ENCODE measurements at places on chromosomes 3 and 15.

- DNase-seq = no peak
These were observed 919.3 kb downstream of the TUSC7 start for GRCh38 chr3:117628823-117629291.

DNA sequence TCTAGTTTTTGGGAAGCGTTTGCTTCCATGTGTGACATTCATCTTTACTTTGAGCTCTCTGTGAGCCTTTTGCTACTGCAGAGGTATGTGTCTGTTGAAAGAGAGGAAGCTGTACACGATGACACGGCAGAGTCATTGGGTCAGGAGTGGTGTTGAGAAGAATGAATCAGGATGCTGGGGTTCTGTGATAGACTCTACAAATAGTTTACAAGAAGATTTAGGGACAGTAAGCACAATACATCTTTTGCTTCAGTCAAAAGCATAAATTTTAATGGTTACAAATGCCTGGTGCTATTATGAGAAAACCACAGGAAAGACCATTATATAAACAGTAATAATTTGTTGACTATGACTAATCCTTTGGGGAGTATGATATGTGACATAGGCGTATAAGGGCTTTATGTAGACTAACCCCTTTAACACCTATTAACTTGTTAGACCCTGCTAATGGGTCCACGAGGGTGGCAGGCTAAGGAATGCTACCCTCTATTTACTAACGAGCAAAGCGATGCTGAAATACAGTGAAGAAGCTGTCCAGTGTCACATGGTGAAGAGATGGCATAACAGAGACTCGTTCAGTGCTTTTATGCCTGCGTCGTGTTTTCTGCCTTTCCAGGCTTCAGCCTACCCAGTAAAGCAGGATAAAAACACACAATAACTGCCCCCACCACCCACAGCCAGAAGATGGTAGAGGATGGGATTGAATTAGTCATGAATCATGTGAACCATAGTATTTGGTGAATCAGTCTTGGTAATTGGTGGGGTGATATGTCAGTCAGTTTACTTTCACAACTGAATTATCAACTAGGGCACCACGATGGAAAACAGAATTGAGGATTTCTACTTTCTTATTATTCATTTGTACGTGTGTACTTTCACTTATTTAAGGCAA lies 118.8 kb downstream of the LPP start:
- no peak for DNase-seq

- no peak for DNase-seq
These were observed 192.3 kb upstream of the ARHGEF26 start for GRCh38 chr3:153928851-153929250.

- DNase-seq = no peak
These were observed 35.2 kb downstream of the SSR3 start for GRCh38 chr3:156519758-156520162.

DNA sequence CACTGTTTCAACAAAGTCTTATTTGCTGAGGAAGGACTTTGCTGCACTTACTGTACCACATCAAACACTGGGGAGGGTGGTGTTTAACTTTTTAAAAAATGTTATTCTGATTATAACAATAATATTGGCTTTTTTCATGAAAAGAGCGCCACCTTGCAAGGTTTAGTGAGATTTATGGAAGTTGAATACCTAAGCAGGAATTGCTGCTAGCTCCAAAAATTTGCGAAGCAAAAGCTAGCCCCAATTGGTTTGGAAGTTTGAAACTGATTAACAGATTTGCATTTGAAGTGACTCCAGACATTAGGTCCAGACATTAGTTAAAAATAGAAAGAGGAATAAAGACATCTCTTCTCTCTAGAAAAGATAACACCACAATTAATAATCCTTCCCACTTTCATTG lies 6.7 kb downstream of the ZIC1 start:
- DNase-seq = no peak

DNA sequence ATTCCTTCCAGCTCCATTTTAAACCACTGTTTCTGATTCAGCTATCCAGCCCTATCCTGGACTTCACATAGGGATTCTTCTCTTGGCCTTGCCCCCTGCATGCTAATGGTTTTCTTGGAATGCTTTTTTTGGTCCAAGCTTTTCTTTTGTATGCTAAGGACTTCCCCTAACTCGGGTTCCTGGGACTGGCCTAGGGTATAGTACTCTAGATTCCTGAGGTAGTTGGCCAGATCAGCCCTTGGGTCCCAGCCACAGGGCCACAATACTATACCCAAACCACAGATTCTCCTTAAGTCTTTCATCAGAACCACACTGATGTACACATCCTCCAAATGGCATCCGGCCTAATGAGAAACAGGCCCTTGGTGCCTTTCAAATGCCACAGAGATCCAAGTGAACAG lies 2.8 kb downstream of the FYCO1 start:
- no peak for DNase-seq

Data from GM13976 (cell line).